CD4-positive, alpha-beta T cell treated with Interferon gamma for 1 hour (primary cell): ENCODE measurements at places on chromosomes 2 and 18.

DNA sequence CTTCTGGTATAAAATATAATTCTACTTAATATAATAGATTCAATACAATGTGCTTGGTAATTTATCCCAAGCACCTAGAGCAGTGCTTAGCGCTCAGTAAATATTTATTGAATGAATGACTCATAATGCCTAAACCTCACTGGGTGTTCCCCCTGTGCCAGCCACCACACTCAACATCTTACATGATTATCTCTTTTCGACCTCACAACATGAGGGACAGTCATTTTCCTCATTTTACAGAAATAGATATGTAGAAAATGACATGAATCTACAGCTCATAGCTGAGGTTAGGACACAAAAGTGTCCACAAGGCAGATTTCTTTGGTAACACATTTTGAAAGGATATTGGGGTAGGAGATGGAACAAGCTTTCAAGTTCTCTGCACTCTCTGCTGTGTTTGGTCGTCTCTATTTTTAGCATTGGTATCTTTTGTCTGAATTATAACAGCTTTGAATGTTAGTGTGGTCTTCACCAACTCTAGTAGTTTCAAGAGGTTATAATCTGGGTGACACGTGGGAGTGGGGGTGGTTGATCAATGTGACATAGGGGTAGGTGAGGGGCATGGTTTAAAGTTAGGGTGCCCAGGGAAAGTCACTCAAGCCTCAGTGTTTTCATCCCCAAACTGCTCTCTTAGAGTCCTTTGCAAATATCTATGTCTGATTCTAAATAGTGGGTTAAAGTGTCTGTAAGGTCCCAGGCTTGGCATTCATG, 9.8 kb downstream of the MYOM1 start:
- DNase-seq = no peak

DNA sequence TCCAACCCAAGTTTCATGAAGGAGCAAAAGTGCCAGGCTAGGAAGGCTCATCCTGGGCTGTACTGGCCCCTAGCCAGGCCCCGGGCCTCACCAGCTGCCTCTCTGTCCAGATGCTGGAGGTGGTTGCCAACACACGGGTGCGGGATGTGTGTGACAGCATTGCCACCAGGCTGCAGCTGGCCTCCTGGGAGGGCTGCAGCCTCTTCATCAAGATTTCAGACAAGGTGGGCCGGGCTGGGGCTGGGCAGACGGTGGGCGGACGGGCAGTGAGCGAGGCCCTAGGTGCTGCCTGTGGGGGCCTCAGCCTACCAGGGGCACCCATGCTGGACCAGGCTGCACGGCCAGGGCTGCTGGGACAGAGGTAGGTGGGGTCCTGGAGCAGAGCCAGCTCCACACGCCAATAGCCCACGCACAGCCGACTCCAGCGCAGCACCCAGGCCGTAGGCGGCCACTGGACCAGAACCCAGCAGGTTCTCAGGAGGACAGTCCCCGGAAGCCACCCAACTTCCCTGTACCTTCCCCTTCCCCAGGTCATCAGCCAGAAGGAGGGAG, 11.8 kb upstream of the GPR17 start:
- no peak for DNase-seq

DNA sequence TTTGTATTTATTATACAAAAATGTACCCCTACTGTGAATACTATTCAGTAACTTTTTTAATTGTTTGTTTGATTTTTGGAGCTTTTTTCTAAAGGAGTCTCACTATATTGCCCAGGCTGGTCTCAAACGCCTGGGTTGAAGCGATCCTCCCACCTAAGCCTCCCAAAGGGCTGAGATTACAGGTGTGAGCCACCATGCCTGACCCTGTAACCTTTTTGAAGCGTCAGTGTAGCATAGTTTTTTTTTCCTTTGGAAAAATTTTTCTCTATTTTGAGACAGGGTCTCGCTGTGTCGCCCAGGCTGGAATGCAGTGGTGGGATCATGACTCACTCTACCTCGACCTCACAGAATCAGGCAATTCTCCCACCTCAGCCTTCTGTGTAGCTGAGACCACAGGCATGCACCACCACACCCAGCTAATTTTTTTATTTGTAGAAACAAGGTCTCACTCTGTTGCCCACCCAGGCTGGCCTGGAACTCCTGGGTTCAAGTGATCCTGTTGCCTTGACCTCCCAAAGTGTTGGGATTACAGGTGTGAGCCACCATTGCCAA, 2.0 kb downstream of the GMCL1 start:
- no peak for DNase-seq

- no peak for DNase-seq
Measured at GRCh38 chr2:15976354-15976753, 36.0 kb downstream of the MYCN start.

DNA sequence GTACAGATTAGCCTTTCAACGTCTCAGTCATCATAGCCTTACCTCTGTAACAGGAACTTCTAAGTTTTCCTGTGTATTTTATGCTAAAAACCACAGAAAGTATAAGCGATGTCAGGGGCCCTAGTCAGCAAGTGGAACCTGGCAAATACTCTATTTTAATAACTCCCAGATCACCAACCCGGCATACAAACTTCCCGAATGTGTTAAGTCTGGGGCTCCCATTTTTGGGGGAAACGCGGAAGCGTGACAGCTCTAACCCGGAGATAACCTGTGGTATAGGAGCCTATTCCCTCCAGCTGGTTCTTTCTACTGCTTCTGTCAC, 574 bp downstream of the NIFK start:
- no peak for DNase-seq

- no peak for DNase-seq
Measured at GRCh38 chr18:37188016-37188791, 359.3 kb downstream of the KIAA1328 start.

GRCh38 chr2:12737297-12737696, 20.6 kb downstream of the TRIB2 start:
- no peak for DNase-seq

DNA sequence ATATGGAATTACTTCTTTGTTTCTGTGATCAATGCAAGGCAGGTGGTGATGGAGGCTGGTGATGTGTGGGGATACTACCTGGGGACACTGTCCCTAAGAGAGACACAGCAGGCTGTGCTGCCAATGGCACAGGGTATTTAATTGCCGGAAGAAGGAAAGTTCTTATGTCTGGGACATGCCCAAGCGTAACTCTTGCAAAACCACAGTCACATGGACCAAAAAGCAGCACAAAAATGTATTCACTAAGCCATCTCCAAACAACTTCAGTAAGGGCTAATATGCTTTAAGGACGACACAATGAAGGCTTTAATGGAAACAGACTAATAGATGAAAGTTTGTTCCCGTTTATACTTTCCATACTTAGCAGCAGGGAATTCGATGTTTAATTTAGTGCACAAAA, 49.7 kb upstream of the AP1S3 start:
- no peak for DNase-seq
